ENCODE measurements at places on chromosomes 16 and 17. TPM values are rescaled to one million over a fixed set of nuclear protein-coding genes. Genes with fewer than 3 reads are reported as not detected.

ADAMTS18 gene
- total RNA-seq, result not detected

HBQ1 gene
- total RNA-seq, result not detected

GPR142 gene
- total RNA-seq, result 0.52 TPM

TUBB3 gene
- total RNA-seq, result 4.1 TPM

FOXF1 gene
- total RNA-seq, result 31.7 TPM

TPSAB1 gene
- 38.0 TPM for total RNA-seq
